ENCODE measurements at places on chromosomes 3 and 15. TPM values are rescaled to one million over a fixed set of nuclear protein-coding genes. Genes with fewer than 3 reads are reported as not detected.

FHIT gene
- total RNA-seq, result 16.3 TPM

CSPG4 gene
- total RNA-seq, result 22.5 TPM

DNA sequence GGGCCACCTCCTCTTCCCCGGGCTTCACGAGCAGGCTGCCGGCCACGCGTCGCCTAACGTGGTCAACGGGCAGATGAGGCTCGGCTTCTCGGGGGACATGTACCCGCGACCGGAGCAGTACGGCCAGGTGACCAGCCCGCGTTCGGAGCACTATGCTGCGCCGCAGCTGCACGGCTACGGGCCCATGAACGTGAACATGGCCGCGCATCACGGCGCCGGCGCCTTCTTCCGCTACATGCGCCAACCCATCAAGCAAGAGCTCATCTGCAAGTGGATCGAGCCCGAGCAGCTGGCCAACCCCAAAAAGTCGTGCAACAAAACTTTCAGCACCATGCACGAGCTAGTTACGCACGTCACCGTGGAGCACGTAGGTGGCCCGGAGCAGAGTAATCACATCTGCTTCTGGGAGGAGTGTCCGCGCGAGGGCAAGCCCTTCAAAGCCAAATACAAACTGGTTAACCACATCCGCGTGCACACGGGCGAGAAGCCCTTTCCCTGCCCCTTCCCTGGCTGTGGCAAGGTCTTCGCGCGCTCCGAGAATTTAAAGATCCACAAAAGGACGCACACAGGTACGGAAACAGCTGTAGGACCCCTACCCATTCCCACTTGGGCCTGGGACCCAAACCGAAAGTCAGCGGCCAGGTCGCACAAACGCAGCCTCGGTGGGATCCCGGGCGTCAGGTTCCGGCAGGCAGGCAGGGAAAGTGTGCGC is 1.5 kb downstream of the ZIC1 start:
- no peak overlapping the region for H3K27ac ChIP-seq
- peaks cover 7% of the 10 kb centered on the region for H3K4me1 ChIP-seq
- no peak overlapping the region for H3K4me3 ChIP-seq
- no peak for DNase-seq

- no peak overlapping the region for H3K4me3 ChIP-seq
- no peaks in the 10 kb centered on the region for H3K27me3 ChIP-seq
- no peaks in the 10 kb centered on the region for H3K36me3 ChIP-seq
- peaks cover 4% of the 10 kb centered on the region for H3K4me1 ChIP-seq
- DNase-seq, result no peak
Measured at GRCh38 chr3:143998266-143998665, 26.6 kb downstream of the DIPK2A start.

DNA sequence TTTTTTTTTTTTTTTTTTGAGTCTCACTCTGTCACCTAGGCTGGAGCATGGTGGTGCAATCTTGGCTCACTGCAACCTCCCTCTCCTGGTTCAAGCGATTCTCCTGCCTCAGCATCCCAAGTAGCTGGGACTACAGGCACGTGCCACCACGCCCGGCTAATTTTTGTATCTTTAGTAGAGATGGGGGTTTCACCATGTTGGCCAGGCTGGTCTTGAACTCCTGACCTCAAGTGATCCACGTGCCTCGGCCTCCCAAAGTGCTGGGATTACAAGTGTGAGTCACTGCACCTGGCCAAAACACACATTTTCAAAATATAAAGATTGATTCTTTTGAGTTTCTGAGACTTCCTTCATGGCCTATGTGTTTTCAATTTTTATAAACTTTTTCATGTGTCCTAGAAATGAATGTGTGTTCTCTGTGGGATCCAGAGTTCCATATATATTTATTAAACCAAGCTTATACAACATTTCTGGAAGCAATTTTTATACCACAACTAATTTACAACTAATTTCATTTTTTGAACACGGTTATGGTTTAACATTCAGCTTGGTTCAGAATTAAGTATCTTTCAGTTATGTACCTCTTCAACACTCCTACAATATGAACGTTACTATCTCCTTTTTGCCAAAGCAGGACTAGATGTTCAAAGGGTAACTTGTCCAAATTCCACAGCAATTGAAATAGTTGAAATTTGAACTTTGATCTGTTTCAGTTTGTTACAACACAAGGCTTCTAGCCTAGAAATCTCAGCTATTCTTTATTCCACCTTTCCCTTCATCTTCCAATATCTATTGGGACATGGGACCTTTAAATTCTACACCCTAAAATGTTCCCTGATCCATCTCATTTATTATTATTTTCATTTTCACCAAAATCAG is 1.5 kb downstream of the ACAD11 start:
- H3K27me3 ChIP-seq, result no peaks in the 10 kb centered on the region
- DNase-seq, result no peak
- H3K36me3 ChIP-seq, result no peaks in the 10 kb centered on the region
- H3K4me3 ChIP-seq, result no peak overlapping the region

DNA sequence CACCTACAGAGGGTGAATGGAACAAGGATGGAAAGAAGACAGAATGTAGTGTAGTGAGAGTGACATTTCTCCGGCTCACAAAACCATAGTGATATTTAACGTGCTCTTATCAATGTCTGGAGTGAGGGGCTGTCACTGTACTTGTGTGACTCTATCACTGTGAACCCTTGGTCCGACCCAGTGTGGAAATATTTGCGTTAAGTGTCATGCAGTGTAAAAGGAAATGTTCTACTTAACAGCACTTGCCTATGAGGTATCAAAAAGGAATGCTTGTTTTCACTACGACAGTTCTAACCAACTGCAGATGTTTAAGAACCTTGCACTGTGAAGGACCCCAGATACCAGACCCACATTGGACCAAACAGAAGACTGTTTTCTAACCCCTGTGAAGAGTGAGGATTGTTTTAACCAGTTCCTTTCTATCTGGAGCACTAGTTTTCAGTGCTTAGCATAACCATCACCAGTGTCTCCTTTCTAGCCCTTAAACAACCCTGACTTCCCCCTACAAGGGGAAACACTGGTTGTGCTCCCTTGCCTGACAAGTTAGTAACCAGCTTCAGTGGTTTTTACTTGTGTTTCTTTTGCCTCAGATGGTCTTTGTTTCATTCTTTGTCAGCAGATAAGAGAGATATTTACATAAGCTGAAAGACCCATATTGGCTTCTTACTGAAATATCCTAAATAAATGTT is 144.7 kb upstream of the ABHD17C start:
- H3K4me1 ChIP-seq, result peaks cover 14% of the 10 kb centered on the region
- no peak overlapping the region for H3K4me3 ChIP-seq
- H3K36me3 ChIP-seq, result no peaks in the 10 kb centered on the region

- no peaks in the 10 kb centered on the region for H3K36me3 ChIP-seq
- DNase-seq, result no peak
- no peak overlapping the region for H3K27ac ChIP-seq
- H3K4me1 ChIP-seq, result no peaks in the 10 kb centered on the region
- H3K4me3 ChIP-seq, result no peak overlapping the region
Measured at GRCh38 chr15:59830098-59830497, 141.0 kb upstream of the BNIP2 start.

DNA sequence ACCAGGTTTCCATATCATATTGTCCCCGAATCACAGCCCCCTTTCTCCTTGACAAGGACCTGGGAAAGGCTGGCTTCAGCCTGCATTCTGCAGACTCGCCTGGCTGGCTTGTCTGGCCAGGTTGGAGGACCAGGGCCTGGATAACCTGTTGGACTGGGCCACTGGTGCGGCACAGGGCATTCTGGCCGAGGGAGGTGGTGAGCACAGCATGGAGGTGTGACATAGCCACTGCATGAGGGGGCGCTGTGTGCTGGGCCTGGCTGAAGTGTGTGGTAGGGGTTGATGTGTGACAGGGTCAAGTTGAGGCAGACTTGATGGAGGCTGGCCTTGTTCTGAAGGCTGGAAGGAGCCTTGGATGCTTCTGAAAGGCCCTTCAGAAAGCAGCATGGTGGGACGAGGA is 2.9 kb downstream of the ESYT3 start:
- peaks cover 13% of the 10 kb centered on the region for H3K27me3 ChIP-seq
- H3K27ac ChIP-seq, result no peak overlapping the region
- DNase-seq, result peak; percentile 74
- no peaks in the 10 kb centered on the region for H3K36me3 ChIP-seq

DNA sequence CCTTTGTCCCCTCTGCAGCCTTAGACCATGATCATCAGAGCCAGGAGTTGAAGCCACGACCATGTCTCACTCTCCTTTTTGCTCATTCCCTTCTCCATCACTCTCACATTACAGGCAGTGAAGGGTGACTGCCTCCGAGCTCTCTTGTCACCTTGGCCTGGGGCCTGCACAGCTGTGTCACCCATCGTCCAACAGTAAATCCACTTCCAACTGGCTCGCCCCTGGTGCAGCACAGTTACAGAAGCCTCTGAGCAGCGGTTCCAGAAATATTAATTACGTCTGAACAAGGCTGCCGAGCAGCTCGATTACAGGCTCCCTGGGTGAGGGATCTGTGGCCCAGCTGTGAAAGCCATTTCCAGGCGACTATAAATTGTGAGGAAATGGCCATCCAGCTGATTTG is 528.2 kb downstream of the NR2F2 start:
- no peaks in the 10 kb centered on the region for H3K27me3 ChIP-seq
- H3K4me3 ChIP-seq, result no peak overlapping the region
- no peaks in the 10 kb centered on the region for H3K36me3 ChIP-seq
- DNase-seq, result no peak
- H3K4me1 ChIP-seq, result no peaks in the 10 kb centered on the region
- H3K27ac ChIP-seq, result no peak overlapping the region

GRCh38 chr15:91599261-91599660 is 254.2 kb upstream of the SLCO3A1 start:
- H3K4me1 ChIP-seq, result no peaks in the 10 kb centered on the region
- no peaks in the 10 kb centered on the region for H3K36me3 ChIP-seq
- H3K27ac ChIP-seq, result no peak overlapping the region
- no peak overlapping the region for H3K4me3 ChIP-seq
- DNase-seq, result no peak
- H3K27me3 ChIP-seq, result no peaks in the 10 kb centered on the region

DNA sequence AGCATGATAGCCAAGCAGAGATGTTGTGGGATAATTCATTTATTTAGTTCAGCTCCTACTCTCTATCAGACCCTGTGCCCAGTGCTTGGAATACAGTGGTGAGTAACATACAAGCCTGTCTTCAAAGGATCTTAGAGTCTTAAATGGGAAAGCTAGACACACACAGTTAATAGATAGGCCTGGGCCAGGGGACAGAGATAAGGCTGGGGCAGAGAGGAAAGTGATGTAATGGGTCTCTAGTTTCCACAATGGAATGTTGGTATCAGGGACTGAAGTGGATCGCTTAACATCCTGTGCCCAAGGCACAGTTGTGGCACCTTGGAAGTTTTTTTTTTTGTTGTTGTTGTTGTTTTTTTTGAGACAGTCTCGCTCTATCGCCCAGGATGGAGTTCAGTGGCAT is 79.9 kb upstream of the POLG start:
- no peaks in the 10 kb centered on the region for H3K36me3 ChIP-seq
- no peak for DNase-seq
- H3K27me3 ChIP-seq, result peaks cover 100% of the 10 kb centered on the region
- peaks cover 4% of the 10 kb centered on the region for H3K4me1 ChIP-seq

DNA sequence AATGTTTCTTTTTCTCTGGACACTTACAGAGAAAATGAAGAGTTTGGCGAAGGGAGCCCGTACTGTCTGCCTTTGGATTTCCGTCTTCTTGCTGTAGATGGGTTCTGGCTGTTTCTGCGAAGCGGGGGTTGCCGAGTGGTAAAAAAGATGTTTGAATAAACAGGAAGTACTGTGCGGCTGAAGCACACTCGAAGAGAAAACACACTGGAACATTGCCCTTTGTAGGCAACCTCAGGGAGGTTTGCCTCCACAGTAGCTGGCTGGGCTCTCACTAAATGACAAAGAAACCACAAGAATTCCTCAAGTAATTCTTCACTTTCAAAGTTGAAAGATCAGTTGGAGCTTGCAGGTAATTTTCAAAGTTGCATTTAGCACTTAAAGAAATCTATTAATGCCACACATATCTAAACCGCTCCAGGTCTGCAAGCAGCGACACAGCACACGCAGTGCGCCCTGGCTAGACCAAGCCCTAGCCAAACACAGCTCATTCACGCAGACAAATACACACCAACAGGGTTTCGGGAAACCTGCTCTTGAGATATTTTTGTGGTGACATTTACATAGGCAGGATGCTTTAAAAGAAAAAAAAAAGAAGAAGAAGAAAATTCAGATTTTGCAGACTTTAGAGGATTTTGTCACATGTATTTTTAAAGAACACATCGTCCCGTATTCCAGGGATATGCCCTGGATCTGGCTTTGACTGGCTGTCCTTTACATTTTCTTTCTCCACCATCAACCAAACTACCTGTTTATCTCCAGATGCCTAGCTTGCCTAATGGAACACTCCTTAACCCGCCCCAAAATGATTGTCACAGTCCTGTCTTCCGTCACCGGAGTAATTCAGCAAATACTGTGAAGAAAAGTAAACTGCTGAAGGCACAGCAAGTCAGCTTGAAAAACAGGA is 452.8 kb downstream of the FOXP1 start:
- peak overlapping the region; percentile 38 for H3K4me3 ChIP-seq
- peak; percentile 69 for DNase-seq
- no peaks in the 10 kb centered on the region for H3K27me3 ChIP-seq

DNA sequence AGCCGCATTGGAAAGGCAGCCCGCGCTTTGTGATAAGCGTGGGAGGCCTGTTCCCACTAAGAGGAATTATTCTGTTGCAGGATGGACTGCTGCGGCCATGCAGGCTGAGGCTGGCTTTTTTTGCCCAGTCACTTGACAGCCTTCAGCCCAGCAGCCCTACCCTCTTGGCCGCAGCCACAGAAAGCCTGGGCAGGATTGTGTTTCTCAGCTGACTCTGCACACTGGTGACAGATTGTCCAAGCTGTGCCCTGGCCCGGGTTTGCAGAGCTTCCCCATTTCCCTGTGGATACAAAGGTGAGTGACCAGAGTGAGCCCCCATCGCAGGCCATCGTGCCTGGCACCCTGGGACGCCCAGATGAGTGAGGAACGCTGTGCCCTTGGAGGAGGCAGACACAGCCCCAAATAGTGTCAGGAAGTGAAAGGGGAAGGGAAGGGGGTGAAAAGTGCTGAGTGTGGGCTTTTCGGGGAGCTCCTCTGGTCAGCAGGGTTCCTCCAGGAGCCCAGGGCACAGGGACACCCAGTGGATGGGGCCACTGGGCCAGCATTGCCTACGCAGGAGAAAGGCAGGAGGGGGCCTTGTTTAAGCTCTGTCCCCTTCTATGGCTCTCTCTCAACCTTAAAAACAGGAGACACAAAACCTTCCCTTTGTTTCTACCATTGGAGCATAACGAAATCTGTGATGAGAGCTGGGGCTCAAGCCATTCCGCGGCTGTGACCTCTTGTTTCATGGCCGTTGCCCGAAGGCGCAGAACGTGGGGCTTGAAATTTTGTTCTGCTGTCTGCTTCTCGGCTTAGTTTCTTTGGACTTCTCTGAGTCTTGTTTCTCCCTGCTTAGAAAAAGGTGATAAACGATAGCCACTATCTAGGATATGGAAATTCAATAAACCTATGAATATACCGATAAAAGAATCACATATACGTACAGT is 91.5 kb upstream of the MEF2A start:
- H3K27ac ChIP-seq, result peak overlapping the region; percentile 48
- no peaks in the 10 kb centered on the region for H3K36me3 ChIP-seq
- peaks cover 12% of the 10 kb centered on the region for H3K4me1 ChIP-seq
- DNase-seq, result no peak
- no peak overlapping the region for H3K4me3 ChIP-seq

- H3K27ac ChIP-seq, result no peak overlapping the region
- no peak for DNase-seq
- no peaks in the 10 kb centered on the region for H3K27me3 ChIP-seq
- H3K4me1 ChIP-seq, result no peaks in the 10 kb centered on the region
Measured at GRCh38 chr15:75107516-75107907, 84.1 kb downstream of the PPCDC start.

Data from left lung (tissue), 14 donors.